Skeletal muscle tissue (tissue), 5 donors: ENCODE measurements at places on chromosomes 3 and 15. TPM values are rescaled to one million over a fixed set of nuclear protein-coding genes. Genes with fewer than 3 reads are reported as not detected.

LIPH gene
- total RNA-seq, result under 0.01 TPM

PTX3 gene
- total RNA-seq, result 11.5 TPM

RTP3 gene
- total RNA-seq, result under 0.01 TPM

HYAL1 gene
- 2.6 TPM for total RNA-seq

SUMF1 gene
- 28.2 TPM for total RNA-seq

BLM gene
- 2.1 TPM for total RNA-seq

GNAI2 gene
- total RNA-seq, result 78.8 TPM

CHRNA5 gene
- total RNA-seq, result 0.52 TPM

TTC21A gene
- total RNA-seq, result 1.0 TPM

KBTBD13 gene
- 1.6 TPM for total RNA-seq

XIRP1 gene
- total RNA-seq, result 30.8 TPM

RAB11A gene
- 50.1 TPM for total RNA-seq

ACAD11 gene
- 24.5 TPM for total RNA-seq

CCR1 gene
- 3.7 TPM for total RNA-seq

B3GALNT1 gene
- total RNA-seq, result 18.8 TPM

GDPGP1 gene
- total RNA-seq, result 3.1 TPM

PLA2G4D gene
- not detected for total RNA-seq

RTP4 gene
- total RNA-seq, result 1.0 TPM

CYP1A2 gene
- total RNA-seq, result not detected

LHFPL4 gene
- not detected for total RNA-seq

CRTAP gene
- 32.9 TPM for total RNA-seq

SLC51A gene
- total RNA-seq, result 2.1 TPM

ETV5 gene
- total RNA-seq, result 18.8 TPM
